ENCODE measurements at places on chromosomes 11 and 22. TPM values are rescaled to one million over a fixed set of nuclear protein-coding genes. Genes with fewer than 3 reads are reported as not detected.

Gene TRIM48
- total RNA-seq = not detected

DNA sequence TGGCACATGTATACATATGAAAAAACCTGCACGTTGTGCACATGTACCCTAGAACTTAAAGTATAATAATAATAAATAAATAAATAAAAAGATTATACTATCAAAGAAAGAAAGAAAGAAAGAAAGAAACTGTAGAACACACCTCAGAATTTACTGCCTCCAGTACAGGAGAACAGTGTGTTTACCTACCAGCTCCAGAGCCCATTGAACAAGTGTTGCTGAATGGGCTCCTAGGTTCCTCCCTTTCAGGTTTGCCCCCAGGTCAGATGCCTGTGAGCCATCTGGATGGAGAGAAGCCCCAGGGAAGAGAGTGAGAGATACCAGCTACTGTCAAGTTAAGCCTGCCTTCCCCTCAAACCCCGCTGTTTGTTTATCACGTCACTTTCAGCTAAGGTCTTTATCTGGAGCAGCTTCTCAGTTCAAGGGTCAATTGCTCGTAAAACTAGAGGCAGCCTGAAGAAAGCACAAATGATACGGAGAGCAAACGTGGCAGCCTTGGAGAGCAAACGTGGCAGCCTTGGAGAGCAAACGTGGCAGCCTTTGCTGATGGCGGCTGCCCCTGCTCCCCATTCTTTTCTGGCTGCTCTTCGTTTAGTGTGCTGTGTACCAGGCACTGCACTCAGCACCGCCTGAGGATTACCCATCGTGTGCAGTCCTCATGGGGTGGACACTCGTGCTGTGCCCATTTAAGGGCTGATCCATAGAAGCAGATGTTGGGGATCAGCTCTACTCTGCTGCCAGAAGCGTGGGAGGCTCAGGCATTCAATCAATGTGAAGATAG, 111.7 kb downstream of the ADAMTS15 start:
- DNase-seq = no peak

GRCh38 chr11:110712659-110713448, 617 bp upstream of the ARHGAP20 start:
- DNase-seq = peak; percentile 76

DNA sequence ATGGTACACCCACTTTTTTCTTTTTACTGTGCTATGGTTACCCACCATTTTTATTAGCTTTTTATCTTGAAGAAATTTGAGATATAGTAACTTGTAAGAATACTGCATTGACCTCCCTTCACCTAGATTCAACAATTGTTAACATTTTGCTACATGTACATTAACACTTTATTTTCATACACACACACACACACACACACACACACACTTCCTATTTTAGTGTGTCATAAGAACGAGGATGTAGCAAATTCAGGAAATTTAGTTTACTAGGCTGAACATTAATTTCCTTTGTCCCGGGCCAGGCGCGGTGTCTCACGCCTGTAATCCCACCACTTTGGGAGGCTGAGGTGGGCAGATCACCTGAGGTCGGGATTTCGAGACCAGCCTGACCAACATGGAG, 1.1 kb upstream of the ATP6V1E1 start:
- DNase-seq = no peak

- DNase-seq = no peak
Observed at GRCh38 chr11:10725114-10725906, 25.7 kb upstream of the CTR9 start.
